Mucosa of gallbladder (tissue), 1 donor: ENCODE measurements at places on chromosomes 2 and 18.

- DNase-seq: no peak
These were observed 36.3 kb downstream of the EPHA4 start for GRCh38 chr2:221535824-221536223.

GRCh38 chr18:44533071-44533470 lies 147.6 kb upstream of the SETBP1 start:
- no peak for DNase-seq

DNA sequence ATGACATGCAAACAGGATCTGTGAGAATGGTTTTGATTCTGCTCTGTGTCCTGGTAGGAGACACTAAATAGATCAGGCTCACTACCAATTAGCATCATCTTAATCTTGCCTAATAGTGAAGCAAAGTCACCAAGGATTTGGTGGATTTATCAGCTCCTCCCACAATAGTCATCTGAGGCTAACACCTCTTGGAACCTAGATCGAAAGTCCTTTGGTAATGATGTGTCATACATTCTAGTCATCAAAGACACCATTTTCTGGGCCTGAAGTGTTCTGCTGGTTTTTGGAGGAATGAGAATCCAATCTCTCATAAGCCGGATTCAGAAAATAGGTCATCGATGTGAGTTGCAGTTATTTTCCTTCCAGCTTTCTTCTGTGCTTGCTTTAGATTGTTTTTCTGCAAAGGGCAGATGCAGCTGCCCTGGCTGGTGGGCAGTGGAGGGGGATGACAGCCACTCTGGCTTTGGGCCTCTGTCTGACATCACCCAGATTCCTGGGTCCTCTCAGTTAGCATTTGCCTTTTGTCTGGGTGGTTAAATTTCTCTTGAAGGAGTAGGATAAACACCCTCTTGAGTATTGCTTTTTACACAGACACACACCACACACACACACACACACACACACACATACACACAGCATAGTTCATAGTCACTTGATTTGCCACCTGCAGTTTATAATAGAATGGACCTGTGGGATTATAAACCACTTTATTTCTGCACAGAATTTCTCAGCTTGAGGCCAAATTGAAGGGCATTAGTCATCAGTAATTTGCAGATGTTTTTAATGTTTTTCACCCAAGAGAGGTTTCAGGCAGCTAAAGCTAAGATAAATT lies at the start of gene MYO3B:
Gene MYO3B (plus strand): TSS at position 198 of the 832 bp plus-strand sequence. CDS start 141 bp downstream, at position 339.
- DNase-seq: no peak

GRCh38 chr2:36798724-36799123 lies 102.2 kb downstream of the VIT start:
- no peak for DNase-seq

GRCh38 chr18:14029512-14029911 lies 102.7 kb downstream of the ZNF519 start:
- DNase-seq: no peak
